ENCODE measurements at places on chromosomes 1 and 21.

DNA sequence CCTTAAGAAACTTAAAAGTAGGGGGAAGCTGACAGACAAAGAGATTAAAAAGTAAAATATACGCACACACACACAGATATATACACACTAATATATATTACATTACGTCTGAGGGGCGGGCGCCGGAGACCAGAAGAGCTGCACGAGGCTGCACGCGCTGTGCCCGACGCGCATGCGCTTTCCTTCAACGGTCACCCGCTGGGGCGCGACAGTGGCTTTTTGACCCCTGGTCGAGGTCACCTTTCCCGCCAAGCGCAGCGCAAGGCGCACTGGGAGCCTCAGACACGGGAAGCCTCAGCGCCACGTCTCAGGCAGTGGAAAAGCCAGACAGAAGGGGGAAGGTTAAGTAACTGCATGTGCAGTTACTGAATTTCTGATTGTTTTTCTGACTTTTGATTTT is at the start of gene HORMAD1:
HORMAD1 (minus strand) TSS at position 193 of the 400 bp plus-strand sequence. CDS start 1,390 bp downstream, outside the sequence.
- DNase-seq, result no peak

DNA sequence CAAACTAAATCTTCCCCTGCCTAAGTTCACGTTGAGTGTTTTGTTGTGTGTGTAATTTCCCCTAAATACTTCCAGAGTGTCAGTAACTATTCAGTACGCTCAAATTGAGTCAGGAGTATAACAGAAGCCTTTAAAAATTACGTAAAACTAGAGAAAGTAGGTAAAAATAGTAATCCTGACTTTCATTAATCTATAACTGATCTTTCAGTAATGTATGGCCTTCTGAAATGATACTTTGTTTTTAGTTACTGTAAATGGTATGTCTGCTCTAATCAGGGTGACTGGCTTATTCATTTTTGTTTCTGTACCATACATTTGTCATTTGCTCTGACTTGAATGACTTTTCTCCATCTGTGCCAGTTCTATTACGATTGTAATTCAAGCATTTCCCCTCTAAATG is 29.4 kb downstream of the MIER1 start:
- no peak for DNase-seq

GRCh38 chr1:225917536-225917935 is 6.5 kb downstream of the PYCR2 start:
- no peak for DNase-seq

GRCh38 chr1:244409701-244410100 is 42.0 kb downstream of the ADSS2 start:
- no peak for DNase-seq

GRCh38 chr1:215569986-215570824 is 3.1 kb downstream of the KCTD3 start:
- DNase-seq, result no peak

GRCh38 chr1:200042119-200042551 is 14.6 kb downstream of the NR5A2 start:
- DNase-seq, result no peak
